ENCODE measurements at places on chromosomes 16 and 17. TPM values are rescaled to one million over a fixed set of nuclear protein-coding genes. Genes with fewer than 3 reads are reported as not detected.

The CBX8 gene
- 3.8 TPM for total RNA-seq

The ITGB4 gene
- 0.36 TPM for total RNA-seq

The STH gene
- total RNA-seq, result not detected

The ZNF205 gene
- 9.3 TPM for total RNA-seq

The ABCC11 gene
- total RNA-seq, result not detected

The GPR139 gene
- not detected for total RNA-seq

The ASPA gene
- total RNA-seq, result 0.10 TPM

The TBX6 gene
- total RNA-seq, result 0.10 TPM

The CDH5 gene
- not detected for total RNA-seq

The NKD1 gene
- total RNA-seq, result 14.2 TPM

The CD300LG gene
- total RNA-seq, result not detected

The PKD1 gene
- 29.9 TPM for total RNA-seq

The TP53TG3C gene
- not detected for total RNA-seq

The C16orf92 gene
- not detected for total RNA-seq

The FBXW10 gene
- total RNA-seq, result not detected

The TAT gene
- total RNA-seq, result not detected

The PSMD11 gene
- total RNA-seq, result 77.9 TPM

The PABPN1L gene
- total RNA-seq, result not detected

The CLEC16A gene
- total RNA-seq, result 8.8 TPM

The KRT32 gene
- not detected for total RNA-seq

The HSF4 gene
- 3.7 TPM for total RNA-seq

The NOD2 gene
- 2.8 TPM for total RNA-seq

The CYGB gene
- total RNA-seq, result 2.0 TPM

The FOXL1 gene
- total RNA-seq, result 5.7 TPM

The TP53TG3F gene
- not detected for total RNA-seq

The ATAD5 gene
- total RNA-seq, result 5.1 TPM

The LRRC46 gene
- not detected for total RNA-seq

The CD68 gene
- total RNA-seq, result 35.3 TPM
